Caudate nucleus (tissue), 63 donors: ENCODE measurements at places on chromosomes 2 and 18.
A peak's percentile ranks its signal among the peaks of the same experiment; 100 is the strongest.

DNA sequence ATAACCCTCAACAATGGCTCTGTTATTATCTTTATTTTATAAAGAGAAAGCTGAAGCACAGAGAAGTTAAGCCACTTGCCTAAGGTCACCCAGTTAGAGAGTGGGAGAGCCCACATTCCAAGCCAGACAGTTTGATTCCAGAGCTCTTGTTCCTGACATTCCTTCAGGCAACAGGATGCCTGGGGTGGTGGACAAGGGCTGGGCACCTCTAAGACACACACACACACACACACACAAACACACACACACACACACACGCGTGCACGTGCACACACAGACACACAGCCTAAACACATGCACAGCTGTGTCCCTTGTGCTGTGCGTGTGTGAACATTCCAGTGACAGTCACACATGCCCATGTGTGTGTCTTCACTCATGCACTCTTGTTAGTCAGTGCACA is 26.4 kb downstream of the CELF4 start:
- no peak for DNase-seq

GRCh38 chr18:76476665-76477561 is 18.1 kb downstream of the ZNF516 start:
- no peak for DNase-seq

GRCh38 chr2:240916571-240917008 is 10.5 kb downstream of the CROCC2 start:
- DNase-seq: no peak

DNA sequence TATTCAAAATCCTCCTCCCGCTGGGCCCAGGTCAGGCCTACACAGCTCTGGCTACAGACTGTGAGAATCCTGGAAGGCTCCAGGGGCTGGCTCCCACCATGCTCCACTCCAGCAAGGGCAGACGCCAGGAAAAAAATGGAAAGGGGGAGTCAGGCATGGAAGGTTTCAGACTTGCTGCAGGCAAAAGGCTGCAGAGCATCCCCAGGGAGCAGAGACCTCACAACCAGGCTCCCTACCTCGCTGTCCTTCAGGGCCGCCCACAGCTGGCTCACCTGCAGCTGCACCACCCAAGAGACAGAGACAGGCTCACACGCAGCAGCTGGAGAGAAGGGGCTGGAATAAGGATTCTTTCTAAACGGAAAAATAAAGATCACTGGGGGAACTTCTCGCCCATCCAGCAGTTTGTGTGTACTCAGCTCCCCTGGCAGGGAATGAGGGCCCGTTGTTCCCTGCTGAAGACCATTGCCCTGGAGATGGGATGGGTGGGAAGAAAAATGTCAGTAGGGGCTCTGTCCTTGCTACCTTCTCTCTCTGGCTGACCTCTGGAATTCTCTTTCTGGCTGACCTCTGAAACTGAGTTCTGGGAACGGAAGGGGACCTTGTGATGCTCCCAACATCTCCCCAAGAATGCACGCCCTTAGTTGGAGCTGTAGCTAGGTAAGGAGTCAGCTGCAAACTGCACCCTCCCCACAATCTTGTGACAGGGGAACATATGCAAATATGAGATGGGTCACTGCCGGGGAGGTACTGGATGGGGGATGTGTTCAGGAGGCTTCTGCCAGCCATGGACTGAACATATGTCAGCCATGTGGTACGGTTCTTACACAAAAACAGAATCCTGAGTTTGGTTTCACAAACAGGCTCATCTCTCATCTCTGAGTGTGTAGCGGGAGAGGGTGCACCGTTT is 34.5 kb downstream of the BCL2 start:
- DNase-seq: no peak

GRCh38 chr2:158779621-158780020 is 15.5 kb upstream of the DAPL1 start:
- no peak for DNase-seq

- no peak for DNase-seq
Measured at GRCh38 chr2:10205162-10205475, 82.6 kb downstream of the RRM2 start.

GRCh38 chr2:188919824-188920223 is 54.3 kb upstream of the COL3A1 start:
- no peak for DNase-seq

- no peak for DNase-seq
Measured at GRCh38 chr2:181313845-181314244, 143.3 kb upstream of the ITGA4 start.

DNA sequence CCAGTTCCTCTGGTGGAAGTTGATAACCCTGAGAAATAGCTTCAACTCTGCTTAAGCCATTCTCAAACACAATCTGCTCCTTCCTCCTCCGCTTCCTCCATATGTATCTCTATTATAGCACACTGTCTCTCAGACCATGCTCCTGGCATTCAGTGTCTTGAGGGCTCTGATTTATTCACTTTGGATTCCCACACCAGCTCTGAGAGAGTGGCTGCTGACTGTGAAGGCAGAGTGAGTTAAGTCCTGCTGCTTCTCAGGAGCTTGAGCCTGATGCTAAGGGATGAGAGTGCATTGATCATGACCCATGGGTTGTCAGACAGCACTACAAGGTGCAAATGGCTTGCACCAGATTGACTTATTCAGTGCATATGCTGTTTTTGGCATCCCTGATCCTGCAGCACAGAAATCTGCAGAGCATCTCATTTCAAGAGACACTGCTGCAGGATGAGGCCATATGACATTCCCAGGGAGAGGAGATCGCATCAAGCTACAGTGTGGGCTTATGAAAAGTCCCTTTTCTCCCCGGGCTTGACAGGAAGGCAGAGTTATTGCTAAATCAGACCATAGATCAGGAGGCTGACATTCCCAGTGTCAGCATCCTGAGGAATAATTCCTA is 500.5 kb upstream of the RAB6C start:
- DNase-seq: no peak

- no peak for DNase-seq
Measured at GRCh38 chr2:195575879-195576401, 81.1 kb upstream of the SLC39A10 start.

GRCh38 chr2:98185801-98186200 is 98.8 kb downstream of the VWA3B start:
- no peak for DNase-seq

DNA sequence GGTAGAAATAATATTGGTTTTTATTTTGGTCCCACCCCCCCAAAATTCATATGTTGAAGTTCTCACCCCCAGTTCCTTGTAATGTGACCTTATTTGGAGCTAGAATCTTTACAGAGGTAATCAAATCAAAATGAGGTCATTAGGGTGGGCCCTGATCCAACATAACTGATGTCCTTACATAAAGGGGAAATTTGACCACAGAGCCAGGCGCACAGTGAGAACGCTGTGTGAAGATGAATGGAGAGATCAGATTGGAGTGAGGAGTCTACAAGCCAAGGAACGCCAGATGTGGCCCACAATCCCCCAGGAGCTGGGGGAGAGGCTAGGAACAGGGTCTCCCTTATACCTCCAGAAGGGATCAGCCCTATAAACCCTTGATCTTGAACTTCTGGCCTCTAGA is 31.6 kb upstream of the TRIB2 start:
- no peak for DNase-seq

GRCh38 chr2:42830922-42831574 is 38.7 kb upstream of the HAAO start:
- no peak for DNase-seq

DNA sequence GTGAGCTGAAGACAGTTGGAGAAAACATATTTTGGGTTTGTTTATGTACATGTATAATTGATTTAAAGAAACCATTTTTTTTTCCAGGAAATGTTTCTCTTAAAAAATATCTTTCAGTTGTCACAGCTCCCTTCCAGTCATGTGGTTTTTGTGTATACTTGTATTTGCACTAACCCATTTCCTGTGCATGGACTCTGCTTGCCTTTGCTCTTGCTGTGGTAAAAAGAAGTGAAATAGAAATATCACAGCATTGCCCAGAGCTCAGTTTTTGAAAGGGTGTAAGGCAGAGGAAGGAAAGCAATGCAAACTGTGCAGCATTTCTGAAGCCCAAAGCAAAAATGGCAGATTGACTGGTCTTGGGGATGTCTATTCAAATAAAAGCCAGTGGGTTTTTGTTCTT is 10.4 kb upstream of the DOCK10 start:
- DNase-seq: no peak

GRCh38 chr2:71560638-71561011 is 107.3 kb downstream of the DYSF start:
- DNase-seq: no peak

DNA sequence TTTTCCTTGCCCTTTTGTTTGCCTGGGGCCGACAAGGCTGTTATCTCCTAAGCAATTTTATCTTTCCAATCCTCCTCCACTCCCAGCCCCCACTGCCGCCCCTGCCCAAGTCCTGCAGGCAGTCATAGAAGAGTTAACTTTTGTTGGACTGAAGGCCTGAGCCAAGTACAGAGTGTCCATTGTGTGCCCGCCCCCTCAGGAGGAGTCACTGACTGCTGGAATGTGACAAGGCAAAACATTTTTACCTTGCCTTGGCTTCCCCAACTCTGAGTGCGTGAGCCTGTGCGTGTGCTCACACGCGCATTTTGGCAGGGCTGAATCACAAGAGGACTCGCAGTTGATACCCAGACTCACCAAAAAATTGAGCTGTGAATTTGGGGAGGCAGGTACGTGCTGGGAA is 16.2 kb downstream of the SETBP1 start:
- no peak for DNase-seq

DNA sequence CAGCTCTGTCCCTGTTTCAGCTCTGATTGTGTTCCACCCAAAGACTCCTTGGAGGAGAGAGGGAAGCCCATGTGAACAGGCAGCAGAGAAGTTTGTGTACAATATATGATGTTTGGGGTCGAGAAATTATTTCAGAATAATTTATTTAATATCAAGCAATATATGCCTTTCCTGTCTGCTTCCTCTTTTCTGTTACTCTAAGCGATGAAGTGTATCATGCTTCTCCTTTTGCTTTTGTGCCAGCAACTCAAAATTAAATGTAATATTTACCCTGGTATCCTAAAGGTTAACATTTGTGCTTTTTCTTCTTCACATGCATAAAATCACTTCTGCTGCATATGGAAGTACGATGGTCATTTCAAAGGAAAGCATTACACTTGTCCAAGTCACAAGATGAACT is 2.4 kb upstream of the NTSR2 start:
- DNase-seq: no peak

GRCh38 chr2:15942711-15943345 is 2.5 kb downstream of the MYCN start:
- no peak for DNase-seq

GRCh38 chr18:62312851-62313250 is 12.3 kb upstream of the TNFRSF11A start:
- no peak for DNase-seq

DNA sequence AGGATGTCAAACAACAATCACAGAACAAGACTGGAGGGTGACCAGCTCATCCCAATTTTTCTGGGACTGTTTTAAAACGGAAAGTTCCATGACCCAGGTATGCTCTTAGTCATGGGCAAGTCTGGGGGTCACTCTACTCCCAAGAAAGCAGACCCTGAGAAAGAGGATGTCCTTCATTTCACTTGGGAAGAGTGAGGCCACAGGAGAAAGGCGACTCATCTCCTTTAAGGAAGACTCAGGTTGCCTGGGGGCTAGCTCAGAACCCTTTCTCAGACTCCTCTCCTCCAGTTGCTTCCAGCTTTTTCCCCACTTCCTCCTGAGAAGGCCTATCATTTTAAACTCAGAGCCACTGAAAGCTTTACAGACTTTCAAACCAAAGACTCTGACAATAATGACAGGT is 9.3 kb downstream of the RNF152 start:
- no peak for DNase-seq

GRCh38 chr2:134365356-134365755 is 111.5 kb downstream of the MGAT5 start:
- DNase-seq: no peak

- no peak for DNase-seq
Measured at GRCh38 chr2:207967121-207967520, 58.2 kb downstream of the PLEKHM3 start.

- peak; percentile 24 for DNase-seq
Measured at GRCh38 chr2:21267232-21267835, 143.6 kb downstream of the TDRD15 start.

DNA sequence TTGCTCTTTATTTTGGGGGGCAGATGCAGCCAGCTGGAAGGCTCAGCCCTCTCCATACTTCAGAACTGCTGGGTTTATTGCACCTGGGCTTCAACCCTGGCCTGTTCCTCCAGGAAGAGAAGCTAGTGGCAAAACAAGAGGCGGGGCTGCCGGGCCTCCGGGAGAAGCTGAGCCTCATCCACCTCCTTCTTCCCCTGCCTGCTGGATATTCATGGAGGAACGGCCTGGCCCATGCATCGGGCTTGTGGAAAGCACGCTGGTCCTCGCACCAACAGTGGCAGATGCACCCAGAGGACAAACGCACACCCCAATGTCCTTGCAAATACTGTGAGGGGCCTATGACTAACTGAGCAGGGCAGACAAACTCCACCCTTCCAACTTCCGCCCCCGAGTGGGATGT is 30.6 kb downstream of the FAM178B start:
- no peak for DNase-seq
